ENCODE measurements at places on chromosomes 7 and 10.

DNA sequence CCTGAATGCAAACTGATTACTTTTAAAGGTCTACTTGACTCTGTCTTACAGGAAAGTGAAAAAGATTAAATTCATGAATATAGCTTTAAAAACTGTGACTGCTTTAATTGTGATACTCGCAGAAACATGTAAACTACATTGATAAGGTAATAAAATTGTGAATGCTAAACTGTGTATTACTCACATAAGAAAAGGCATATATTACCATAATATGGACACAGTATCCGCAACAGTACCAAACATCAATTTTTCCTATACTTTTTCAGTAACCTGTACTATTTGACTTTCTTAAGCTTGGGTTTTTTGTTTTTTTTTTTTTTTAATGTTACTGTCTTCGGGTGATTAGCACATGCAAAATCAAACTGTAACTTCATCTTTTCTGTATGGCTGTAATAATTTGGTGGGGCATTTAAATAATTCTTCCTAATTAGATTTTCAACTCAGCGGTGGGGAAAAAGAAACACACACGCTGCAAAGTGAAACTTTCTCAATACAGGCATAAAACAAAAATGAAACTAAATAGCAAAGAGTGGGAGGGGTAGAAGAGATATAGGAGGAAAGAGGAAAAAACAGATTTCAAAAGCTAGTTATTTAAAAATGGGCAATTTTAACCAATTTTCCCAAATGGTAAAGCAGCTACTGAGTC, 23.2 kb downstream of the NT5C3A start:
- DNase-seq, result no peak

- DNase-seq, result no peak
Measured at GRCh38 chr7:64614812-64615211, 51.1 kb upstream of the ZNF107 start.

- no peak for DNase-seq
Measured at GRCh38 chr10:13913897-13914296, 327.1 kb downstream of the PRPF18 start.

GRCh38 chr7:57305192-57305748, 144.7 kb upstream of the ZNF716 start:
- no peak for DNase-seq

GRCh38 chr10:11509036-11509435, 102.4 kb downstream of the USP6NL start:
- no peak for DNase-seq

DNA sequence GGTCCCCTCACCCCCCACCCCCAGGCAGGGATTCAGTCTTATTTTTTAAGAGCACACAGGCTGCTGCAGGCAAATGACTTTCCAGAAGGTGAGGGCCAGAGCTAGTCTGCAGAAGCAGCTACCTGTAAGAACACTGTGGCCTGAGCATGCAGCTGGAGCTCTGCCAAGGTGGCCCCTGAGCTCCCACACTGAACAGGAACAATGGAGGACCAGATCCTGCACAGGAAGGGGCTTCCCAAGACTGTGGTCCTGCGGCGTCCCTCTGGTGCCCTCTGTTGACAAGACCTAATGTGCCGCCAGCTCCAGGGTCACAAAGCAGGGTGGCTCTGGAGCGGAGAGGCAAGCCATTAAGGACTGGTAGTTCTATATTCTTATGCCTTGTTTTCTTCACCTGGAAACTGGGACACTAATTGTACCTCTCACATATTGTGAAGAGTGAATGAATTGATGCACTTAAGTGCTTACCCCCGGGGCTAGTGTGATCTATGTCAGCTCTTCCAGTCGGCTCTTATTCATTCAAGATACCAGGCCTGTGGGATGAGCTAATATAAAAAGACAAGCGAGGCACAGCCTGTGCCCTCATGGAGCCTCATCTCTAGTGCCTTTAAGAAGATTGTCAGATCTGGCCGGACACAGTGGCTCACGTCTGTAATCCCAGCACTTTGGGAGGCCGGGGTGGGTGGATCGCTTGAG, 8.0 kb upstream of the BEND7 start:
- DNase-seq, result no peak

DNA sequence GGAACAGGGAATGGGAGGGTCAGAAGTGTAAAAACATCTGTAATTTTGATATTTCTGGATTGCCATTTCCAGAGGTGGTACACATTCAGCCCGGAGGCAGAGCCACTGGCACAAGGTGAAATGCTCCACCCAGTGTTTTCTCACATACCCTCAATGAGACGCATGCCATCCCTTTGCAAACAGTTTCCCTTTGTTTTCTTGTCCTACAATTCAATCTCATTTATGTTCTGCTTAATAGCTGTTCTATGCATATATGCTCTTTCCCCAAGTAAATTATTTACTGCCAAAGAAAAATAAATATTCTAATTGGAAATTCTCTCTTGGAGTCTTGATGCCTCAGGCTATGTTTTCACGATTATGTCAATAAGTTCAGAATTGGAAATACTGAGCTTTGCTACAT, 369.7 kb upstream of the AKR1E2 start:
- DNase-seq, result no peak

DNA sequence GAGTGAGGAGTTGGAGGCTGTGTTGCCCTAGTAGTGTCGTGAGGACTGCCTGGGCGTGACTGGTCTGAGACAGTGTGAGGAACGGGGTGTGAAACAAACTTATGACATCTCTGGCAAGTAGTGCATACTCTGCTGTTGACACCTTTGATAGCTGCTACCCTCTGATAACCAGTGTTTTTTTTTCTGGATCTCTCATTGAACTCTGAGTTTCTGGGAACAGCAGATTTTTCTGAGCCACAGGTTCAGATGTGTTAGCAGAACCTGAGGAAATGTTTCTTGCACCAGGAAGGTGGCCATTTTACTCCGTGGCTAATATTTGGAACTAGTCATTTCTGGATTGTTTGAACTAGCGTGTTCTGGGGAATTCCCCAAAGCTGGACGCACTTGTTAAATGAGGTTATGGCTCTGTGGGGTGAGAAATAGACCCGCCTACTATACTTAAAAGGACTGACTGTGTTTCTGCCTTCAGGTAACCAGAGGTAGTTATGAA, 52.9 kb downstream of the AUTS2 start:
- DNase-seq, result no peak

GRCh38 chr7:137850972-137851945, 4.5 kb upstream of the DGKI start:
- DNase-seq, result no peak

DNA sequence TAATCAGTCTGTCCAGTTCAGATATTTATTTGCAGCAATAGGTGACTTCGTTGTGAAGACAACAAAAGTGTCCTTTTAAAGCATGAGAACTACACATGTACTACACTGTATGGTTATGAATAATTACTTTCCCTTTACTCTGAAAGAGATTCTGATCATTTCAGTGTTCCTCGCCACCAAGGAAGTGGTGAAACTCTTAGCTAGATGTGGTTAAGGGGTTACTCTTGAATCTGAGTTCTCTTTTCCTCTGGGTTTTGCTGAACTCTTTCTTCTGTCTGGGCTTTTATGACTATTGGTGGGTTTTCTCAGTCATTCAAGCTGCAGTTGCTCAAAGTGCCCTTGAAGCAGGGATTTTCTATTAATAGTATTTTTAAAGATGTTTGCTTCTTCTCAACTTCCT, 127.9 kb upstream of the SEM1 start:
- DNase-seq, result no peak

DNA sequence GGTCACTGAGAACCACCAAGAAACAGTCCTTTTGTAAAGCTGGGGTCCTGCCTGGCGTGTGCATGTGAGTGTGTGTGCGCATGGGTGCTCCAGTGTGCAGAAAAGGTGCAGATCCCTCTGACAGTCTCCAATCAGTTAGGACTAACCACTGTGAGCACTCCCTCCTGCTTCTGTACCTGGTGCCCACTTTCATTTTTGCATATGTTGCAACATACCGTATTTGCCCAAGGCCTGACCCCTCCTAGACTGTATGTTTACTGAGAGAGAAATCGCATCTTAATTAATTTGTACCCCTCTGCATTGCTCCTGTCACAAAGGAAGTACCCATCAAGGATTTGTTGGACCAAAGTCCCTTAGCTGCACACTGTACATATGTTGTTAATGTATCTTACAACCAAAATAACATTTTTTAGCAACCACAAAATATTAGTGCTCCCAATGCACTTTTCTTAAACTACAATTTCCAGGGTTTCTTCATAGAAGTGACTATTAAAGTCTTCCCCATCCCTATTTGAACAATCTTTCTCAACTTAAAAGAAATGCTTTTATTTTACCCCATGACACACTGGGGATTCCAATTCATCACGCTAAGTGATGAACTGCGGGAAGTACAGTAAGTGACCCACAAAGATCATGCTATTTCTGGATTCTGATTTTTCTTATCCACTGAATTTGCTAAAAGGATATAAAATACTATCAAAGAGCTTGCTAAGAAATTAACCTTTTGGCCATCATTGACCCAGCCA, 16.6 kb downstream of the PAXIP1 start:
- DNase-seq, result no peak

DNA sequence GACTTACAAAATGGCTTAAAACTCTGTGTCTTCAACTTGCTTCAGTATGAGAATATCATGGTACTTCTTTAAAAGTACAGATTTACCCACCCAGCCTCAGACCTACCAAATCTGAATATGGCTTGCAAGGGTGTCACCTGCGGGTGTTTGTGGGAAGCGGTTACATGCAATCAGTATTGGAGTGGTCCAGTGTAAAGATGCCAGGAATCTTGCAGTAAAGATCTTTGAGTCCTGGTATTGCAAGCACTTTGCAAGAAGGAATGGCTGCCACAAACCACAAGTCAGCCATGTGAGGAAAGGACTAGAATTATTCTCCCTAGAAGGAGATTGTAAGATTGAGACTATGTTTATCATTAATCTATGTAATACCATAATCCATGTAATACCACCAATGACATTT, 115.1 kb downstream of the PON1 start:
- DNase-seq, result no peak

DNA sequence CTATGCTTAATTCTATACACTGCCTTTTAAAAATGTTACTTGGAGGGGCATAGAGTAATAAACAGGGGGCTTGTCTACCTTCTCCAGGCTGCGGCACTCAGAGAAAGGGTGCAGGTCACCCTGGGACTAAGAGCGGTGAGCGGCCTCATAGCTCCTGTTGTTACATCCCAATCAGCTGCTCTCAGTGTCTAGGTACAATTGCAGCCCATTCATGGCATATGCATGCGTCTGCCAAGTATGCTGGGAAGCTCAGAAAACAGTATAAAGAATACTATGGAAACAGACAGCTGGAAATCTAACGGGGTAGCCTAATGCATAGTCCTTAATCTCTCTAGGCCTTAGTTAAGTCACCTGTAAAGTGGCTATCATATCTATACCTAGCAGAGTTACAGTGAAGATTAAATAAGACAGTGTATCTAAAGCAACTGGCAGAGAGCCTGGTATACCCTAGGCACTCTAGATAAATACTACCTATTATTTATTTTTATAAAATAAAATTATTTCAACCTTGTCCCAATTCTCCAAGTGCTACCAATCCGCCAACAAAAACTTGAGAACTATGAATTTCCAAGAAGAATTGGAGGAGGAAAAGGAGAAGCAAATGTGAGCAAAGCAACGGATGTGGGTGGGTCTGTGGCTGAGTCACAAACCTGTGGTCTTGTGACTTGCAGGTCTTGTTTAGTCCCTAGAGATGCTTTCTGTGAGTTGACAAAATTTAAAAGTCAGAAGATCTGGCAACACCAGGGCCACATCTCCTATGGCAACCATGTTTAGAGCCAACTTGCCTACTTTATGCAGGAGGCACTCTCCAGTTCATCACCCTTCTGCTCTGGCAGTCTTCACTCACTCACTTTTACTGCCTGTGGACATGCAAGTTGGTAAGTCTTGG, 183.0 kb downstream of the RAPGEF5 start:
- DNase-seq, result no peak

DNA sequence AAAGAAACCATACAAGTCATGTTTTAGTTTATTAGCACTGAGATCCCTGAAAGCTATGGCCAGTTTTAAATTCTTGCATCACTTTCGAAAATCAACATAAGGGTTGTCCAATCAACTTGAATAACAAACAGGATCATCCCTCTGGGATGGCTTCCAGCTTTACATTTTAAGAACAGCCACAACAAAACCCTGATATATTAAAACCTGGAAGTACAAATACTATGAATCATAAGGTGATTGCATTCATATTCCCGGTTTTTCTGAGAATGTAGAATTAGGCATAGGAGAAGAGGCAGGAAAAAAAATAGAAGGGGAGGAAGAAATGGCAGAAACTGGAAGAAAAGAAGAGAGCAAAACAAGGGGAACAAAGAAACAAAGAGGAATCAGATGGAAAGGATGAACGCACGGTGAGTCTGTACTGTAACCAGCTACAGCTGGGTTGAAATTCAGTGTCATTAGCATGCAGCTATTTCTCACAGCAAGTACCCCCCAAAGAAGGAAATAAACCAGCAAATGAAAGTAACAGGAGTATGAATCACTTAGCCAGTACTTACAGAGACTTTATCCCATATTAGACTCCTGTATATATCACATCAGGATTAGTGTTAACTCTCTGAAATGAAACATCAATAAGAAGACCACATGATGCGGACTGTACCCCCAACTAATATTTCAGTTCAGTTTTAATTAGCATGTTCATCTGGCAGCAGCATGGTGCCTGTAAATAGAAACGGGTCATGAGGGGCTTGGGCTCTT, 301.3 kb downstream of the RNLS start:
- DNase-seq, result no peak

- DNase-seq, result no peak
Measured at GRCh38 chr7:142908921-142909890, 23.7 kb upstream of the TRPV6 start.

- DNase-seq, result no peak
Measured at GRCh38 chr7:90312745-90313144, 8.4 kb downstream of the FAM237B start.

- no peak for DNase-seq
Measured at GRCh38 chr7:66076462-66077329, 1.1 kb downstream of the ASL start.

GRCh38 chr10:112775892-112776674, 174.0 kb upstream of the TCF7L2 start:
- no peak for DNase-seq

- no peak for DNase-seq
Measured at GRCh38 chr10:124231168-124232155, 138.1 kb upstream of the CHST15 start.

DNA sequence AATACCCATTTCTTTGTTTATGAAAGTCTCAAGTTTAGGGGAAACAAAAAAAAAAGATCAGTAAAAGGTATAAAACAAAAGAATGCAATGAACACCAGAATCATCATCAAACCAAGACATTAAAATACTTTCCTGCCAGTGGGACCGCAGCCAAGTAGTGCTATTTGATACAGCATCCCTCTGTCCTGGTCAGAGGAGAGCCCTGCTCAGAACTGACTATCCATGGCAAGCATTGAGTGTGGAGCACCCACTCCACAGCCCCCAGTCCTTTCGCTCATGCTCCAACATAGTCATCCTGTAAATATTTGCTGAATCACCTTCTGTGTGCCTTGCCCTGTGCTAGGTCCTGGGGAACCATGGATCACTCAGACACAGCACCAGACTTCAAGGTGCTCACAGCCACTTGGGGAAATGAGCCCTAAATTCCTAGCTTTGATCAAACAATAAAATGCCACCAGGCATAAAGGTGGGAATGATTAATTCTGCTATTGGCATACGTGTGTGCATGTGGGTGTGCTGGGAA, 213.6 kb upstream of the TBX20 start:
- no peak for DNase-seq

All from stimulated activated CD4-positive, alpha-beta T cell treated with anti-CD3 and anti-CD28 coated beads, Interleukin-1b, Interleukin-23, amount 100 ng/mL, for 1 hour (primary cell).